Cerebellar cortex (tissue), 1 donor: ENCODE measurements at places on chromosomes 3 and 15.

- DNase-seq = no peak
Observed at GRCh38 chr3:42123012-42123581, 31.9 kb downstream of the TRAK1 start.

DNA sequence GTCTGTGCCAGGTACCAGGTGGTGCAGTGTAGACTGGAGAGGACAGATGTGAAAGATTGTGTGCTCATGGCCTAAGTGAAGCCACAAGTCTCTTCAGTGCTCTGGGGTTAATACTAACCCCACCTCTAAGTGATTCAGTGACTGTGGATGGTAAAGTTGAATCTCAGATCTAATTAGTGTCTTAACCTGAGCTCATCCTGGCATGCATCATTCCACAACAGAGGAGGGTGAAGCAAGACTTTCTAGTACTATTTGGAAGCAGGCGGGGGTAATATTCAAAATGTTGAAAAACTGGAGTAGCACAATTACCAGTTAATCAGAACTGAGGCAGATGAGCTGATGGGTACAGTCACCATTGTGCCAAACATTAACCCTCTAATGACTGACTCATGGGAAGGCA is 2.8 kb upstream of the MESD start:
- DNase-seq = no peak

GRCh38 chr3:195597848-195598247 is 14.1 kb upstream of the APOD start:
- no peak for DNase-seq

DNA sequence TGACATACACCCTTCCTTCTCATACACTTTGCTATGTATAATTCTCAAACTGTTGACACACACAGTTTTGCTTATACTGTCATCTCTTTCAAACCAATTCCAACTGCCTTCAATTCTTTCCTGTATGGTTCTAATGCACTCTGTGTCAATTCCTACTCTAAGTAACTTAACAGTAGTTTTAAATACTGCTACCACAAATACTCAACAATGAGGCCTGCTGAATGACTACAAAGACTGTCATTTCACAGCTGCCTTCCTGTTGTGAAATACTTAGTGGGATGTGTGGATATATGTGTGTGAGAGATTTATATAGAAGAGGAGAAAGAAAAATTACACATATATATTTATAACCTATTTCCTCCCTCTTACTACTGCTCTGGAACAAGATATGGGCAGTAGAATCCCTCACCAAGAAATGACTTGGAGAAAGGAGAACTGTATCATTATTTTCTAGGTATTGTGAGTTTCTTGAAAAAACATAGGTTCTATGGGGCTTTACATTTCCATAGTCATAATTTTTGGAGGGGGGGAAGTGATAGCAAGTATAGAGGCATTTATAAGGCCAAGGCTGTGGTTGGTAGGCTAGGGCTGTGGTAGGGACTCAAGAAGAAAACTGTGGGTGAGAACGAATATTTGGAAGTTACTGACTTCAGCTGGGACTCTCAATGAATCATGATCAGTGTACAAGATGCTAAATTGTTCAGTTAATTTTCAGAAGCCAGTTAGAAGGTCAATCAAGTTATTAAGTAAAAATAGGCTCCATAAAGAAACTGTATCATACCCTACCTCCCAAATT is 88.7 kb downstream of the ANKRD28 start:
- DNase-seq = no peak

GRCh38 chr15:64095431-64095794 is 369 bp upstream of the SNX1 start:
- DNase-seq = no peak

GRCh38 chr3:107850681-107851080 is 240.2 kb downstream of the CD47 start:
- DNase-seq = no peak

DNA sequence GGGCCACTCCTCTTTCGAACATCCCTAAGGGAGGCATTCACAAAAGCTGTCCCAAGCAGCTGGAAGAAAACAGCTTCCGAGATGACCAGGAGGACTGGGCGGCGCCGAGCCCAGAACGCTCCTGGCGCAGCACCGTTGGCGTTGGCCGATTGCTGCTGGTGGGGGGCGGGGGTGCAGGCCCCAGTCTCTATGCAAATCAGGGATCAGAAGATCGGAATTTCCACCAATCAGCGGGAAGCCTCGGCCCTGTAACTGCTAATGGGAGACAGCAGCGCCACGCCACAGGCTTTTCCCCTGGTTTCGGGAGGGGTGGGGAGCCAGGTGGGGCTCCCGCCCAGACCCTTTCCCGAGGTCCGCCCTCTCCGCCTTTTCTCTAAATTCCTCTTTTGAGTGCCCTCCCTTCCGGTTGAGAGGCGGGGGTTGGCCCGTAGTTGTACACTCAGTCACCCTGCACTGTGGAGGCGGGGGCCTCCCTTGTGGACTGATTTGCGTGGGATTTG is 27.0 kb downstream of the HMCES start:
- DNase-seq = no peak

DNA sequence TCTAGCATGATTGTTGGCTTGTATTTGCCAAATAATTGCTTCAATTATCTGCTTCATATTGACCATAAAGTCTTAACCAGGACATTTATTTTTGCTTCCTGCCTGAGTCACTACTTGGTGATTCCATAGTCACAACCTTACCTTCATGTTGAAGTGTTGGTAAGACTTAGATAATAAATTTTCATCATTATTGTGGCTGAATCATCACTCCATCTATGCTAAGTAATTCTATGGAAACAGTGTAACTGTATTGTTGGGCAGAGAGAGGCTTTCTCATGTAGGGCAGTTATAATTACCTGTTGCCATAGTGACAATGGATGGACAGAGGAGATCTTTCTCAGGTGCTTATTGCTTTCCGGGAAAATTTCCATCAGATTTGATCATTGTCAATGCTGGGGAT is 330.7 kb upstream of the LRRC3B start:
- DNase-seq = no peak

- peak; percentile 65 for DNase-seq
Observed at GRCh38 chr3:12816521-12817342, 20.3 kb downstream of the CAND2 start.

DNA sequence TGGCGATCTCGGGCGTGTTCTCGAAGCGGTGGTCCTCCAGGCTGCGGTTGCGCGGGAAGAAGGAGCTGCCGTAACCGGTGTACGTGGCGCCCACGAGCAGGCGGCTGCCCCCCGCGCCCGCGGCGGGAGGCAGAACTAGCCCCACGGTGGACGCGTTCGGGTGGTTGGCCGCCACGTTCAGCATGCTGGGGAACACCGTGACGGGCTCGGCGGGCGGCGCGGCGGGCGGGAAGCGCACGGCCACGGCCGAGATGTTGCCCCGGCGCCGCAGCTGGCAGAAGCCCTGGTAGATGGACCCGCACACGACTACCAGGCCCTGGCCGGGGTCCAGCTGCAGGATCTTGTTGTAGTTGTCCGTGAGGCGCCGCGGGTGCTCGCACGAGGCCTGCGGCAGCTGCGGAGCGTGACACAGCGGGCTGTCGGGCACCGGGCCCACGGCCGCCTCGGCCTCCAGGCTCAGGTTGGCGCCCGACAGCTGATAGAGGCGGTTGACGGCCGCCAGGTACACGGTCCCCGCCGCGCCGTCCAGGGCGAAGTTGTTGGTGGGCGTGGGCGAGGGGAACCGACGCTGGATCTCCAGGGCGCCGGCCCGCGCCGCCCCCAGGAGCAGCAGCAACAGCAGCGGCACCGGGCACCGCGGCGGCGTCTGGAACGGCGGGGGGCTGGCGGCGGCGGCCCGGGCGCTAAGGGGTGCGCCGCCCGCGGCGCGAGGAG is 397 bp downstream of the PLXND1 start:
- no peak for DNase-seq

DNA sequence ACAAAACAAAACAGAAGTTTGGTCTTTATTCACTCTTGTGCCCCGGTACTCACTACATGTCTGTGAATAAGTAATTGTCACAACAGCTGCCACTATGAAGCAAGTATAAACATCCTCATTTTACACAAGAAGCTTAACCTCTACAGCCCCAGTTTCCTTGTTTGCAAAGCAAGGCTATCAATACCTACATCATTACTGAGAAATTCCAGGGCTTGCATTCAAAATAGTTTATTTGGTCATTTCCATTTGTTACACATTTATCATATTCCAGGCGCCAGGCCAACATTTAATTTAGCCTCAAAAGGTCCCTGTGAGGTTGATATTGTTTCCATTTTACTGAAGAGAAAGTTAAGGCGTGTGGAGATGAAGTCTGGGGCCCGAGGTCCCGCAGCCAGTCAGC is 161.4 kb upstream of the LRTM1 start:
- DNase-seq = no peak

DNA sequence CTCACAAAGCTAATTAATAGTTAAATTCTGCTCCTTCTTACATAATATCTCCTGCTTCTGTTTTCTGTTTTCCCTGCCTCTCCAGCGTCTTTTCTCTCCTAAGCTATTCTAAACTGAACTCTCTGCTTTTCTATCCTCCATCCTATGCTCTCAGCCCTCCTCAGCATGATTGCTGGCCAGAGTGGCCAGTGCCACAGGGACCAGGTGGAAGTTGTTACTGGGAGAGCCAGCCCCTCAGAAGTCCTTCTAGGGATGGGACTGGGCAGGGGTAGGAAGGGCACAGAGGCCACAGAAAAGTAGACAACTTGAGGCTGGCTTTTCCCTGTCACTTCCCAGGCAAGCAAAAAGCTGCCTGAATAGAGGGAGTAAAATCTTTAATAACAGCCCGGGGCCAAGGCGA is 76.8 kb downstream of the LARS2 start:
- DNase-seq = no peak

- DNase-seq = no peak
Observed at GRCh38 chr15:48748535-48748934, 62.3 kb downstream of the CEP152 start.

- DNase-seq = no peak
Observed at GRCh38 chr3:149487598-149488197, 13.2 kb downstream of the TM4SF4 start.

DNA sequence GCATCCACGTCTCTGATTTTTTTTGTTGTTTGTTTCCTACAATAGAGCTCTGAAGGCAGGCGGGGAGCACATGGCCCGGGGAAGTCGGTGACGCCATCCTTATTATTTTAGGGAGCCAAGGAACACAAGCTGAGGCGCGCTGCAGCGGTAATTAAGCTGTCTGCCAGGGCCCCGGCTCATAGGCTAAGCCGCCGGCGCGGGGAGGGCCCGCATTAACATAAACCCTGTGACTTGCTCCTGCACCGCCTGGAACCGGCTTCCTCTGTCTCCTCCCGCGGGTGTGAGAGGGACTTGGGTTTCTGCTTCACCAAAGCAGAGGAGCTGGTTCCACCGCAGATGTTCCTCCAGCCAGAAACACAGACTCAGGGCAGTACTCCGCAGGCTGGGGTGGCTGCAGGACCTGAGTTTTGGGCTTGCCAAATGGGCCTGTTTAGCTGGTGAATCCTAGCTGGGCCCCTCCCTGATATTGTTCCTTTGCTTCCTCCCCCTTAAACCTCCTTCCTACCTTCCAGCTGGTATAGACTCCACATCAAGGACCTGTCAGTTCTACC is 25.3 kb downstream of the ANP32A start:
- DNase-seq = peak; percentile 95

DNA sequence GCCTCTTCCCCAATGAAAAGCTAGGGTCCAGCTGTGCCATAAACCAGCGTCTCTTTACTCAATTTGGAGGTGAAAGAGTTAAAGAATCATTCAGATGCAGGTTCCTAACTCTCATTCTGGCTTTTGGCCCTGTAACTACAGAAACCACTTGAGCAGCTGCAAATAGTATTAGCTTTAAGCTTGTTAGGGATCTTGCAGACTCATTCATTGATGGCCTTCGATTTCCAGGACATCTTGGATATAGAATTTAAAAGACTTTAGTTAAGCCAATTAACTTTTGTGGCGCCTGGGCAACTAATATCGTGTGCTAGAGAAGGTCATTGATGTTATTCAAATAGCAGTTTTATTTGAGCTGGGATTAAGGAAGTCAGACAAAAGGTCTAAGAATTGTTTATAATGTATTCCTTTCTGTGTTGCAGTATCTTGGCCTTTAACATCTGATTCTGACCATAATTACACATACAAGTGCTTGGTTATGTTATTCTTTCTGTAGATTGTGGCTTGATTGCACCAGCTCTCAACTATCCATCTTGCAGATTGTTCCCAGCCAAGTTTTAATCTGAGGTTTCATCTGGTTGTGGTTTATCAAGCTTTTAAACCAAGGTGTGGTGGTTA is 185.3 kb downstream of the CACNA2D3 start:
- no peak for DNase-seq

GRCh38 chr3:169475978-169476698 is 187.4 kb downstream of the MECOM start:
- DNase-seq = no peak

DNA sequence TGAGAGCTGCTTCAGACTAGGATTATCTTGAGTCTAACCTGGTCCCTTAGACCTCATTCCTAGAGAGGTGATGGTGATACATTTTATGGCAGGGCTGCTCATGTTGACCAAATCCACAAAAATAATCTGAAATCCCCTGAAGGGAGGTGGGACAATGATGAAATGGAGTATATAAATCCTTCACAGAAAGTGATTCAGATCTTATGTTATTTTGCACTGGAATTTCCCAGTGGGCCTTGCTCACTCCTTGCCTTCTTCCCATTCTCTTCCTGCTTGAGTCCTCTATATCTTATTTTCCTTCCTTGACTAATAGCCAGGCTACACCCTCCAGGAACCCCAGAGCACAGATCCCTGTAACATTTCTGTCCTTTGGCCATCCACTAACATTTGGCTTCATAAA is 10.4 kb upstream of the TMEM202 start:
- DNase-seq = no peak

DNA sequence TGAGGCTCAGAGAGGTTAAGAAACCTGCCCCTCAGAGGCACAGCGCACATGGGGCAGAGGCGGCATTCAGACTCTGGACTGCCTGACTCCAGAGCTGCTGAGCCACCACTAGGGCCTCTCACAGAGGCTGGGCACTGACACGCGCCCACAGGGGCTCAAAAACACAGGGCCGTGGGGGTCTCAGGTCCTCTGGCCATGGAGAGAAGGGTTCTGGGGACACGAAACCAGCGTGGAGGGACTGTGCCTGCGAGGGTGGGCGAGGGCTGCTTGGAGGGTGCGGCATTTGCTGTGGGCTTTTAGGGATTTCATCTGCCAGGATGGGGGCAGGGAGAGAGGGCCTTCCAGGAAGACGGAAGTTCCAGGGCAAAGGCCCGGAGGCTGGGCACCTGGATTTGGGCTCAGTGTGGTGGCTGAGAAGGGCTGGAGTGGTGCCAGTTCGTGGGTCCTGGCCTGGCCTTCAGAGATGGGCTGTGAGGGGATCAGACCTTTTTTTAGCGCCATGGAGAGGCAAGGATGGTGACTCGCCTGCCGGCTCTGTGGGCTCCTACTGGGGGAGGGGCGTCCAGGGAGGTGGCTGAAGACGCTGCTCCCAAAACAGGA is 69.6 kb downstream of the EFCAB12 start:
- no peak for DNase-seq

GRCh38 chr3:127457094-127457475 is 133.4 kb downstream of the TPRA1 start:
- DNase-seq = no peak

- no peak for DNase-seq
Observed at GRCh38 chr3:123392871-123393620, 55.8 kb downstream of the ADCY5 start.

DNA sequence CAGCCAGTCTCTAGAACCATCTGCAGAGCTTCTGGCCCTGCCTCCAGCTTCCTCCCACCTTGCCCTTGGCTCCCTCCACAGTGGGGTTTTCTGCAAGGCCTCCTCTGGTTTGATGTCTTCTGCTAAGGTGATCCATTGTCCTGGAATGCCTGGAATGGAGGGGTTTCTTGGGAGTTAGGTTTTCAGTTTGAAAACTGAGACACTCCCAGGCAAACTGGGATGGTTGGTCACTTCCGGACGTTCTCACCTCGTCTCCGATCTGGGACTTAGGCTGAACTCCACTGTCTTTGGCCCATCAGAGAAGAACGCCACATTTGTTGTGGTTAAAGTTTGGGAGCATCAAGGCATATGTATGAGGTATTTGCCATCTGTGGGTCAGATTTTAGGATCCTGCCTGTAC is 77.4 kb upstream of the KLHL25 start:
- no peak for DNase-seq
